Suprapubic skin (tissue), 4 donors: ENCODE measurements at places on chromosomes 12 and 14.

- peak; percentile 74 for DNase-seq
Measured at GRCh38 chr14:73241481-73242165, 4.3 kb downstream of the PAPLN start.

- no peak for DNase-seq
Measured at GRCh38 chr14:46464341-46464740, 187.2 kb downstream of the RPL10L start.

- DNase-seq, result no peak
Measured at GRCh38 chr14:95577067-95577800, 42.4 kb downstream of the GLRX5 start.

DNA sequence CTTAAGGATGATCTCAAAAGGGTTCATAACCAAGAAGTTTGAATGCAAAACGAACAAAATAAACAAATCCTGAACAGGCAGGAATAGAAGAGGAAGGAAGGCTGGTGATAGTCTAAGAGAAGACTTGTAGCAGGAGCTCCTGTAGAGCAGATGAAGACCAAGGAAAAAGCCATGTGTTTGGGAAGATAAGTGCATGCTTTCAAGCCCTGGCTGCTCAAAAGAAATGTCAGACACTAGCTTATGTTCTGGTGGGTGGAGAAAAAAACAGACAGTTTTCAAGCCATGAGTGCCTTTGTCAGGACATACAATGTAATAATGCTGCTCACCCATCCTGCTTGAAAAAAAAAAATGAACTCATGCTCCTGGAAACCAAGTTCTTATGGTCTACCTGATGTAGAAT is 27.4 kb downstream of the TAOK3 start:
- no peak for DNase-seq

GRCh38 chr12:59403259-59403932 is 192.4 kb upstream of the SLC16A7 start:
- DNase-seq, result no peak
